ENCODE measurements at places on chromosomes 2 and 18.
A peak's percentile ranks its signal among the peaks of the same experiment; 100 is the strongest.

DNA sequence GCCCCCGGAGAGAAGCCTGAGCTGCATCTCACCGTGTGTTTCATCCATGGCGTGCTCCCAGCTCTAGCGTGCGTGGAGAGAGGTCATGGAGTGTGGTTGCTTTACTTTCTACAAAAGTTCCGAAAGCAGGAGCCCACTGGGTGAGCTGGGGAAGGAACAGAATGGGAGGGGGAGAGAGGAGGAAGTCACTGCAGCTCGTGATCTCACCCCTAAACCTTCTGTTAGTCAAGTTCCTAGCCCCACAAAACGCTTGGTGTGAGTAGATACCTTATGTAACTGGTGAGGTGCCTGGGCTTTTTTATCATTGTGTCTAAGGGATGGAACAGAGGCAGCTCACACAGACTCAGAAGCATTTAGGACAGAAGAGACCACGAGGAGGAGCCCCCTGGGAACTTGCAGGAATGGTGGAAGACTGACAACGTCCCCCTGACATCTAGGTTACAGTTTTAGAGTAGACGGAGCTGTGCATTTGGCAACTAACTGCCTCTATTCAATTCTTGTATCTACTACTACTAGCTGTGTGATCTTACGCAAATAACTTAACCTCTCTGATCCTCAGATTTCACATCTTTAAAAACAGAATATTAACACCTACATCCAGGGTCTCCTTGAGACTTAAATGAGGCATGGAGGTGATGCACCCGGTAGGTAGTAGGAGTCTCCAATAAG, 123.3 kb downstream of the ARL4C start:
- no peak for DNase-seq

GRCh38 chr2:130918393-130918792, 81.7 kb downstream of the ARHGEF4 start:
- no peak for DNase-seq

DNA sequence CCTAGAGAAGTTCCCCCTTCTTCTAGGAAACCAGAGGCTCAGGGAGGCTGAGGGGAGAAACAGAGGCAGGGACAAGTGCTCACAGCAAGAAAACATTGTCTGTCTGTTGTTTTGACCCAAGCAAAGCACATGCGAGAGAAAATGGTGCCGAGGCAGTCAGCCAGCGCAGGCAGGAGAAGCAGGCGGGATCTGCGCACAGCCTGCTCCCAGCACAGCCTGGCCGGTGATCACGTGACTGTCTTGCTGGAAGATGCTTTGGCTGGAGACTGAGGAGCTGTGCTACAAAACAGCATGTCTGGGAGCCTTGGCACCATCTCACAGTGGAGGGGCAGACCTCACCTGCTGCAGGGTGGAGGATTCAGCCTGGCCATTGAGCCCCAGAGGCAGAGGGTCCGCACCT, 93.7 kb upstream of the MYCN start:
- no peak for DNase-seq

- peak; percentile 53 for DNase-seq
These were observed 59.5 kb downstream of the DIPK1C start for GRCh38 chr18:74397572-74397971.

- DNase-seq: no peak
These were observed 813.0 kb upstream of the ID2 start for GRCh38 chr2:7868836-7869235.

- no peak for DNase-seq
These were observed 174.2 kb upstream of the GLI2 start for GRCh38 chr2:120561379-120562035.

GRCh38 chr2:234973008-234973407, 21.2 kb downstream of the SH3BP4 start:
- no peak for DNase-seq

DNA sequence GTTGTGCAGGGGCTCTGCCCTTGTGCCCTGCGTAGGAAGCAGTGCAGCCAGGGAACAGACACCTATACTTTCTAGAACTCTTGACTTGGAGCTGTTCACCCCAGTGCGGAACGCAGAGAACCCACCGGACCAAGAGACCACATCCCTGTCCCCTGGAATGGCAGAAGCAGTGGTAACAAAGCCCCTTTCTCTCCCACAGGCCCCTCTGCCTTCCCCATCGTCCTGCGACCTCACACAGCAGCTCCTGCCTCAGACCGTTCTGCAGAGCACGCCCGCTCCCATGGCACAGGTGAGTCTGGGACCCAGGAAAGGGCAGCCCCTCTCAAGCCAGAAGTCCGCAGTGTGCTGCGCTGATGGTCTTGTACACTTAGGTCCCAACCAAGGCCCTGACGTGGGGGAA, 24.6 kb upstream of the RPL31 start:
- DNase-seq: no peak

DNA sequence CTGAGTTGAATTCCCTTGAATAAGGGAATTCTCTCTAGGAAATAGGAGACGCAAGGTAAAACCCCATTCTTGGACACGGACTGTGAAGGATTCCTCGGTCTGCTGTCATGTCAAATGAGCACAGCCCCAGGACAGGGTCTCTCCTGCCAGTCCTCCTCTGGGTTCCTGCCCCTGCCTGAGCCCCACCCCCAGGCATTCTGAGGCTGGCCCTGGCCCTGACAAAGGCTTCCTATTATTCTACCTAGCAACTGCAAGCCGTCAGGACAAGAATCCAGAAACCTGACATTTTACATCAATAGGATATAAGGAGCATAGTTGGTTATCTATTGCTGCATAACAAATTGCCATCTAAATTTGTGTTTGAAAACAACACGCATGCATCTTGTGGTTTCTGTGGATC, 253.3 kb upstream of the AGAP1 start:
- DNase-seq: no peak

GRCh38 chr2:128367601-128368359, 49.1 kb upstream of the HS6ST1 start:
- peak; percentile 54 for DNase-seq

GRCh38 chr2:23900133-23900532, 26.8 kb downstream of the ATAD2B start:
- no peak for DNase-seq
